Right forelimb (tissue), 1 donor: ENCODE measurements at places on chromosomes 5 and 9.

GRCh38 chr5:89090037-89090436, 207.1 kb upstream of the MEF2C start:
- DNase-seq = no peak

DNA sequence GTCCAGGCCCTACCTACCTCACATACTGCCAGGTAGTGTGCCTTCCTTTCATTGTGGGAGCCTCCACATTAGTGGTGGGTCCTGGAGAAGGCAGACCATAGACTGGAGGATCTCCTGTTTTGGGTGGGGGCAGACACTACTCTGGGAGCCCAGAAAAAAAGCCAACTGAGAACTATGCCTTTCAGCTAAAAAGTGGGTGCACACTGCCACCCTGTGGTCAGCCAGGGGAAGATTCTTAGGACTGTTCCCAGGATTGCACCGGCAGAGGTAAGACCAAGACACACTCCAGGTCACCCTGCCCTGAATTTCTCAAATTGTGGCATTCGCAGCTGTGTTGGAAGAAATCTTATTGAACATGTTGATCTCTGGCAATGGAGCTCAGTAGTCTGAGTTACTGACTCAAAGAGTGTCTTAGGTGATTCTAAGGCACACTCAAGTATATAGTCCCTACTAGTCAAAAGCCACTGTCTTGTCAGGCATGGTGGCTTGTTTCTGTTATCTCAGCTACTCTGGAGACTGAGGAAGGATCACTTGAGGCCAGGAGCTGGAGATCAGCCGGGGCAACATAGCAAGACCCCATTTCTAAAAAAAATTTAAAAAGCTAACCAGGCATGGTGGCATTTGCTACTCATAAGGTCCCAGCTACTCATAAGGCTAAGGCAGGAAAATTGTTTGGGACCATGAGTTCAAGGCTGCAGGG, 3.6 kb downstream of the SIGMAR1 start:
- DNase-seq = peak; percentile 81

- DNase-seq = peak; percentile 53
Observed at GRCh38 chr5:61301341-61302199, 30.5 kb upstream of the ZSWIM6 start.

DNA sequence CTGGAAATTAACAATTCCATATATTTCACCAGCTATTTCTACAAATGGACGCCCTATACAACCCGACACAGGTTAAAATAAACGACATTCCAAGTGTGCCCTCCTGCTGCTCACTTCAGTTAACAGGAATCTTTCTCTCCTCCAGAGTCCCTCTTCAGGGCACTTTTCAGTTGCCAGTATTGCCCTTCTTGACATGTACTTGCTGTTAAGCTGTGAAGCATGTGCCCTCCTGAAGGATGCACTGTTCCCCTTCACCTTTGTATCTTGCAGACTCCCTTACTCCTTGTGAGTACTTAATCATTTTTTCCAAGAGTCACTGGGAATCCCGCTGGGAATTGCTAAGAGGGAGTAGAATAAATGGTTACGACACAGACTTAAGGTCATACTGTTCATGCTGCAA, 364.1 kb downstream of the CTNND2 start:
- DNase-seq = no peak

DNA sequence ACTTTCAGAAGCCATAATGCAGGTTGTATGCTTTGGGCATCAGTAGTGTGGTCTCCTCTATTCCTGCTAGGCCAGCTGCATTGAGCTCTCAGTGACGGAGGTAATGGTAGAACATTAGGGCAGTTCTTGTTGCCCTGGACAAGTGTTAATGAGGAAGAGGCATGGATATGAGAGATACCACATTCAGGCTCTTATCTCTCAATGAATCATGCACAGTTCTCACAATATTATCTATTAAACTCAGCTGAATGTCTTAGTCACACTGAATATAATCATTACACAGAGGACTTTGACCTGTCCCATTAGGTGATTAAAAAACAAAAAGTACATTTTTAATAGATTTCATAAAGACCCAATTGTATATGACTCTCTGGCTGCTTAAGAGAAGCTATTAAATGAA, 76.6 kb upstream of the SSBP2 start:
- no peak for DNase-seq

- no peak for DNase-seq
Observed at GRCh38 chr5:103486739-103487138, 75.8 kb downstream of the NUDT12 start.

GRCh38 chr9:18343784-18344183, 130.2 kb upstream of the ADAMTSL1 start:
- DNase-seq = no peak

DNA sequence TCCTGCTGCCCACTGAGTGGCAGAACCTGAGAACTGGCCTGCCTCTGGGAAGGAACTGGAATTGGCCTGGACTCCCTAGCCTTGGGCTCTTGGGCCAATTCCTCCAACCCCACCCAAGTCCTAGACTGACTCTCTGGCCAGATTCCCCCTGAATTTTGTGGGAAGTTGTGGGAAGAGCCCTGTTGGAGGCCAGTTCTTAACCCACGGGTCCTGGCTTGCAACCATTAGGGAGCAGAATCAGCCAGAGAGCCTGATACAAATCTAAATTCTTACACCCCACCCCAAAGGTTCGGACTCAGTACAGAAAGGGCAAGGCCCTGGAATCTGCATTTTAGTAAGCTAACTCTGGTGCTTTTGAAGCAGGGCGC, 125.3 kb upstream of the SLC25A48 start:
- no peak for DNase-seq

DNA sequence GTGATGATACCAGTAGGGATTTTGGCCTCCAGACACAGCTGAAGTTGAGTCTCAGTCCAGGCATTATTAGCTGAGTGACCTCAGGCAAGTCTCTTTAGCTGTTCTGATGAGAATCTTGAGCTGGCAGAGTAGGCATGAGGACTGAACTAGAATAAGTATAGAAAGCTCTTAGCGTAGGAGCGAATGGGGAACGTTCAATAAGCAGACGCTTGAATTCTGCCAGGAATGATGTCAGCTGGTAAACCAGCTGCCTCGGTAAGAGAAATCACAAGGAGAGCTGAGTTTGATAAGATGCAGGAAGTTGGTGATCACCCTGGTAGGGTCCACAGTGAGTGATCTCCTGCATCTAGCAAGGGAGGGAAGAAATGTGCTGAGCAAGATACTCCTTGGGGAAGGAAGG, 280.4 kb downstream of the NTRK2 start:
- DNase-seq = no peak

DNA sequence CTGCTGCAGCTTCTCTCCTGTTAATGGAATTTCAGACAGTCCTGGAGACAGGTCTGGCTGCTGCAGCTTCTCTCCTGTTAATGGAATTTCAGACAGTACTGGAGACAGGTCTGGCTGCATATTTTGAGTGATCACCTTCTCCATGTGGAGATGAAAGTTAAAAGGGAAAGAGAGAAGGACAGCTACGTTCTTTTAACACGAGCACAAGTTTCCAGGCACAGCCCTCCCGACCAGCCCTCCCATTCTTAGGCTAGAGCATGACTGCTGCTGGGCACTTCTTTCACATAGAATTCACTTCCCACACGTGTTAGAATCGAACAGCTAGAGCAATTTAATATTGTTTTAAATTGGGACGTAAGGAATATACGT, 133.3 kb upstream of the DMRT1 start:
- DNase-seq = no peak

DNA sequence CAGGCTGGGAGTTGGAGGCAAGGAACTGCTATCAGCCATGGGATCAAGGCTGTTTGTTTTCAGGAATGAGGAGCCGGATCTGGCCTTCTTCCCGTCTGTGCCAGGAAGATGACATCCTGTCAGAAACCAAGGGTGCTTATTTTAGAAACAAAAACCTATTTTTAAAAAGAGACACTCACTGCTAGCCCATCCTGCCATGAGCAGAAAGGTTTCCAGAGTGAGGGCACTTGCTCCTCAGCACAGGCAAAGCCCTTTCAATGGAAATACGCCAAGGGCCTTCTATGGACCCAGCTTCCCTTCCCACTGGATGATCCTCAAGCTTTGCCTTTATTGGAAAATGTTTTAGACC, 132.6 kb upstream of the FSTL4 start:
- DNase-seq = no peak

- DNase-seq = no peak
Observed at GRCh38 chr5:133081036-133081435, 29.2 kb downstream of the HSPA4 start.

- no peak for DNase-seq
Observed at GRCh38 chr5:42592401-42593140, 164.0 kb upstream of the CCDC152 start.

- DNase-seq = no peak
Observed at GRCh38 chr5:75050415-75050814, 1.9 kb downstream of the GCNT4 start.

GRCh38 chr9:92506184-92506857, 24.0 kb upstream of the ASPN start:
- DNase-seq = no peak

GRCh38 chr5:18970000-18970399, 1018.0 kb downstream of the CDH18 start:
- DNase-seq = no peak

DNA sequence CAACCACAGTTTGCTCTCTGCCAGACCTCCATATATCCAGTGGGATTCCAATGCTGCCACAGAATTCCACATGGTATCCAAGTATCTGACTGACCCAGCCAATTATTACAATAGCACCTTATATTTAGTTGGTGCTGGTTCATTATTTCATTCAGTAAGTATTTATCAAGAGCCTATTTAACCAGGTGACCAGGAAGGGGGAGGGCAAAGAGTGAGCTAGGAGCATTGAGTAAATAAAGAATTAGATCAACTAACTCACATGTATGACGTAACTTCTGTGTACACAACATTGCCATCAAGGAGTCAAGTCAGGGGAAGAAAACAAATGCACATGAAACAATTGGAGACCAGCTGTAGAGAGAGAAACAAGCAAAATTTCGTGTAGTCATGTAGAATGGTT, 207.1 kb upstream of the PAPPA start:
- no peak for DNase-seq

DNA sequence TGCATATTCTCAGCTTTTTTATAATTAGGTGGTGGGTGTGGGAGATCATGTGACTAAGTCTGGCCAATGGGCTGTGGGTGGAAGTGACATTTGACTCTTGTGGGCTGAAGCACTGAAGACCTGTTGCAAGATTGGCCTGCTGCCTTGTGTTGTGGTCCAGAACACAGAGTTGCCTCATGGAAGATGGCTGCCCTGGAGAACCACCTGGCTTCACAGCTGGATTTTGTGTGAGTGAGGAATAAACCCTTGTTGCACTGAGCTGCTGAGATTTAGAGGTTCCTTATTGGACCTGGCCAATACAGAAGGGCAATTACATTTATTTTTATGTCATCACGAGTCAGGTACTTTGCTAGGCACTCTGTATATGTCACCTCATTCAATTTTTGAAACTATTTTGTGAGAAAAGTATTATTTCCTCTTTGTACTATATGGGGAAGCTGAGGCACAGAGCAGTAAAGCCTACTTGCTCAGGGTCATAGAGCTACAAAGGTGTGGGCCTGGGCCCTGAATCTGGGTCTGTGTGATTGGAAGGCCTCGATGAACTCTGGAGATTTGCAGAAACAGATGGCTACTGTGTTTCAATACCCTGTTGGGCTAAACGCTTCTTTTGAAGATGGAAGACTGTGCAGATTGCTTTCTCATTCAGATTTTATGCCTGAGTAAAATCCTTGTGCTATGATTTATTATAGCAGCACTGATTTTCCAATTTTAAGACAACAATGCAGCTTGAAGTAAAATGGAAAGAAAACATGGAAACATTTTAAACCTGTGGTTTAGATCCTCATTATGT, 71.2 kb upstream of the TBC1D2 start:
- DNase-seq = no peak

DNA sequence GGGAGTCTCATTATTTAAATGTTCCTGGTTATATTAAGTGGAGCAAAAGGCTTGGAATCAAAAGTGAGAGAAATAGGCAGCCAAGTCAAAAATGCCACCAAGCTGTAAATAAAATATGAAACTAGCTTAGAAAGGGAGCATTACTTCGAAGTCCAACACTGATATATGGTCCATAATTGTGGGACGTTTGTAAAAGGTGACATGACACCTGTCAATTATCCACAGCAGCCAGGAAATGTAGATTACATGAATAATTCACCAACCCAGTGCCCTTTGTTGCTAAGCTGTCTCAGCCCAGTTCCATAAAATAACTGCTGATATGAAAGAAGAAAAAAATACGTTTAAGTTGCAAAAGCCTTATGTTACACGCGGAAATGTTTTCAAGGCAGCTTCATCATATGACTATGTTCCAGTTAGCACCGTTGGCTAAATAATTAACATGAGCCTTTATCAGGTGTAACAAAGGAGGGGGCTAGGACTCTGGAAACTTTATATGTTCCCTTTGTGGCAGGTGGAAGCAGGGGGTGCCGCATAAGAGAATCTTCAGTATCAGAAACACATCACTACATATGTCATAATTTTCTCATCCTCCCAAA, 39.9 kb upstream of the ZSWIM6 start:
- no peak for DNase-seq

DNA sequence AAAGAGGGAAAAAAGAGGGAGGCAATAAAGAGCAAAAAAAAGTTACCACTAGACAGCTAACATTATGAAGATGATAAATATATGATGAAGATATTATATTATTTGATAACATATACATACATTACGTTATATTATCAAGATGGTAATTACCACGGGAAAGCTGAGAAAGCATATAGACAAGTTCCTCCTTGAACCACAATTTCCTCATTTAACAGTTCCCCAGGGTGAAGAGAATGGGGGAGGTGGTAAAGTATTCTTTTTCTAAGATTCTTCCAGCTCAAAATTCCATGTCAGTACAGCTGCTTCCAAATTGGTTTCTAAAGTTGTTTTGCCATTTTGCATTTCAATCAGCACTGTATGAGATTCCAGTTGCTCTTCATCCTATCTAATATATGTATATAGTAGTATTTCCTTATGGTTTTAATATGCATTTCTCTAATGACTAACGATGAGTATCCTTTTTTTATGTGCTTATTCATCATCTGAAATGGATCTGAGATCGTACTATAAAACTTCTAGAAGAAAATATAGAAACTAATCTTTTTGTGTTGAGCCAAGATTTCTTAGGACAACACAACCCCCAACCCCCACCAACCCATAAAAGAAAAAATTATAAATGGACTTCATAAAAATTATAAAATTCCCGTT, 49.5 kb upstream of the C9orf72 start:
- DNase-seq = no peak

DNA sequence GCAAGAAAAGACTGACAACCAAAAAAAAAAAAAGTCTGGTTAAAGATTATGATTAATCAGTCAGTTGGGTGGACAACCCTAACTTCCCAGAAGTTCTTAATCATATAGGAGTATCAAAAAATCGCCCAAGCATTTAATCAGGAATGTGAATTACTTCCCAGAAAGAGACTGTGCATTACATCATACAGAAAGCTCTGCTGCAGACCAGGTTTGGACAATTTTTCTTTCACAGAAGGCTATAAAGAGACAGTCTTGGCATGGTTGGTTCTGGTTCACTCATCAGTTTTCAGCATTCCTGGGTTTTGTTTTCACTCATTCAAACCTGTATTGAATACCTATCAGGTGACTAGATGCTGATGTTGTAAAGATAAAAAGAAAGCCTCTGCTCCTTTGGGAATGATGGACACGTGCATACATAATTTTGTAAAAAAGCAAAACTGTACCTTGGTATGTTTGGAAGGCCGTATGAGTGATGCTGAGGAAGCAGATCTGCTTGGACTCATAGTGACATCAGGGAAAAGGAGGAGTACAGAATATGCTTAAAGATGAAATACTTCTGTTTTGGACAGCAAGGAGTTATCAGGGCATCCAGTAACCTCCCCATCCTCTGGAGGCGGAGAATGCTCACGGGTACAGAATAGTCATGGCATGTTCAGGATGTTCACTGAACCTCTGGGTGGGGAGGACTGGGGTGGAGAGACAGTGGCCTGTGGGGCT, 178.4 kb downstream of the GNA14 start:
- no peak for DNase-seq
